ENCODE measurements at places on chromosomes 6 and 20.
A peak's percentile ranks its signal among the peaks of the same experiment; 100 is the strongest.

DNA sequence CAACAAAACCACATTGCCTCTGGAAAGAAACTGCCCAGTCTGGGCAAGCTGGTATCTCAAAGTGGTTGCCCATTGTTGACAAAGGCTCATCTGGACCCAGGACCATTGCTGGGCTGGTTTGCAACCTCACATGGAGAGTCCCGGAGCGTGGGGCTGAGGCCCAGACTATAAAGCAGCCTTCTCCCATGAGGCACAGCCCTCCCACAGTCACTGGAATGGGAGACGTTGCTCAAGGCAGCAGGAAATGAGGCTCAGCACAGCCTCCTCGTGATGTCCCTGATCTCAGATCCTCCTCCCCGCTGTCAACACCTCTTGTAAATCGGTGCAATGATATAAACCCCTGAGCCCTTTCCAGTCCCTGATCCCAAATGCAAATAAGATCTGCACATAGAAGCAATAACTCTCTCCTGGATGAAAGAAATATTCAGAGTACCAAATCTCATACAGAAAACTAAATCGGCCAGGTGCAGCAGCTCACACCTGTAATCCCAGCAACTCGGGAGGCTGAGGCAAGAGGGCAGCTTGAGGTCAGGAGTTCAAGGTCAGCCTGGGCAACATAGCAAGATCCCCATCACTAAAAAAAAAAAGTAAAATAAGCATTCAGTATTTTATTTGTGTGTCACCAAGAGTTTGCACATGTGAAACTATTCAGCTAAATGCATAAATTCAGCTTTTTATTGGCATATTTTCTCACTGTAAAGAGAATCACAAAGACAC is 103.0 kb upstream of the RREB1 start:
- no peak for DNase-seq

DNA sequence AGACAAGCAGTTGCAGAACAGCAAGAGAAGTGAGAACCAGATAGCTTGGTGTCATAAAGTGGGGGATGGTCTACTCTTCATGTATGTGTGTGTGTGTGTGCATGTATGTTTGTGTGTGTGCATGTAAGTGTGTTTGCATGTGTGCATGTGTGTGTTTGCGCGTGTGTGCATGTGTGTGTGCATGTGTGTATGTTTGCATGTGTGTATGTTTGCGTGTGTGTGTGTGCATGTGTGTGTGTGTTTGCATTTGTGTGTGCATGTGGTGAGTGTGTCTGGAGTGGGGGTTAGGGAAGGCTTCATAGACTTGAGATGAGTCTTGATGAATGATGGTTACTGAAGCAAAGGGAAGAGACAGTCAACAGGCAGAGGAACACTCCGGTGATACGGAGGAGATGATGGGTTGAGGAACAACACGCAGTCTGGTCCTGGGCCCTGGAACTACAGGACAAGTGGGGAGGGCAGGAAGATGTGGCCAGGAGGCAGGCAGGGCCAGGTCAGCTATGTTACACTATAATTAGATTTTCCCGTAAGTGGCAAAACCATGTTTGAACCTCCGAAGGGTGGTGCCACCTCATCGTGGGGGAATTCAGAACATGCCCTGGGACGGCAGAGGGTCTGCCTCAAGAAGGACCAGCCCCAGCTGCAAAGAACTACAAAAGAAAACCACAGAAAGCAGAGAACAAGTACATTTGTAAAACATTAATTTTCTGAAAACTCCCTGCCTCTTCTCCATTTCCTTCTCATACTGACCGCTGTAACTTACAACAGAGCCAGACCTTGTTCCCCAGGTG is 38.7 kb upstream of the PDE10A start:
- no peak for DNase-seq

DNA sequence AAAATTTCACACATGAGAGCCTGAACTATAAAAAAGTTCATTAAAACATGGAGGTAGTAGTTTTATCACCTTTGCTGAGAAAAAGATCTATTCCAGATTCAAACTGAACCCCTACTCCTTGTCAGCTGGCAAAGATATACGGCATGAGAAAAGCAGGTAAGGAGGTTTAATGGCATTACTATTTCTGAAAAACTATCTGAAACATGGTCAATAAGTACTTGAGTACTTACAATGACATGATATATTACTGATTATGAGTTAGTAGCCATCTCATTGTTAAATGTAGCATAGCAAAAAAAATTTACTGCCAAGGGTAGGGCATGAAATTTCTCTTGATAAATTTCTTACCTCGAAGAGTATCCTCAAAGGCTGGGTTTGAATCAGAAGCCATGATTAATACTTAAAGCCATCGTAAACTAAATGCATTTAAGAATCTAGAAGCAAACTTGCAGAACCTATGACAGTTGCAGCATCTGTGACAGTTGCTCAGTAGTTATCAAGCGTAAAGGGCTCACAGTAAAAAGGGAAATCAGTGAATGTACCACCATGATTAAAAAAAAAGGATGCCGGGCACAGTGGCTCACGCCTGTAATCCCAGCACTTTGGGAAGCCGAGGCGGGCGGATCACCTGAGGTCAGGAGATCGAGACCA is 8.7 kb downstream of the SLC17A5 start:
- DNase-seq, result no peak

DNA sequence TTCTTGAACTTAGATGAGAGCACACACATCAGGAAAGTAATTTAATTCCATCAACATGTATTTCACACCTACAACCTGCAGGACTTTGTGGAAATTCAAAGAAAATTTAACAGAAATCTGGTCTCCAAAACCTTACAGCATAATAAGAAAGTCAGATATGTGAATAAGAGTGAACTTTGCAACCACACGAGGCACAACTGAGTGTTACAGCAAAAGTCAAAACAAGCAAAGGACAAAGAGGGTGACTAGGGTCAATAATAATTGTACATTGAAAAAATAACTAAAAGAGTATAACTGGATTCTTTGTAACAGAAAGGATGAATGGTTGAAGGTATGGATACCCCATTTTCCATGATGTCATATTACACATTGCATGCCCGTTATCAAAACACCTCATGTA is 113.8 kb downstream of the MTFR2 start:
- no peak for DNase-seq

GRCh38 chr20:32201977-32202363 is 5.6 kb downstream of the PLAGL2 start:
- no peak for DNase-seq

DNA sequence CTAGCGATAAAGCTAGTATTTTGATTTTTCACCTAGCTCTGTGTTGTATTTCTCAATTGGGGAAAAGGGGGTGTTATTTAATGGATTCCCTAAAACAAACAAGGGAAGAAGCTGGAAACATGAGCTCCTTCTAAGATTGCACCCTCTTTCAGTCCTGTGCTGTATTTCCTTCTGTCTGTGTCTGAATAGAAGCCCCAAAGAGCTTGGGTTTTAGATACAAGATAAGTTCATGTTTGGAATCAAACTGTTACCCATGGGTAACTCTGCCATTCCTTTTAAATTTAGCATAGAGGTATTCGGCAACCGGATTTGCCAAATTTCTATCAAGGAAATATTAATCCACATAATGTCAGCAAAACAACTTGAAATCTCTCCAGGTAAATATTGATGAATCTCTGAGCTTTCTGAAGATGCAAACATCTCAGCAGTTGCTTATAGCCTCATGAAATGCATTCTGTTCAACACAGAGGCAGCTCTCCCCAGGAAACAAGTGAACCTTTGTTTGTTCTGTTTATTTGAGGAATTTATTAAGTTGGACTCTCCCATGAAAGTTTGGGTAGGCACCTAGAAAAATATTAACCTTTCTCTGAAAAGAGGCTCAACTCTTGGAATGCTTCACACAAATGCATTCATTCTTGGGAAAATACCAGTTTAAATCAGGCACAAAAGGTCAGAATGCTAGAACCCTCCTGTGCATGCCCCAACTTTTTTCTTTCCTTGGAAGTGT is 9.9 kb upstream of the SCGN start:
- DNase-seq, result no peak

DNA sequence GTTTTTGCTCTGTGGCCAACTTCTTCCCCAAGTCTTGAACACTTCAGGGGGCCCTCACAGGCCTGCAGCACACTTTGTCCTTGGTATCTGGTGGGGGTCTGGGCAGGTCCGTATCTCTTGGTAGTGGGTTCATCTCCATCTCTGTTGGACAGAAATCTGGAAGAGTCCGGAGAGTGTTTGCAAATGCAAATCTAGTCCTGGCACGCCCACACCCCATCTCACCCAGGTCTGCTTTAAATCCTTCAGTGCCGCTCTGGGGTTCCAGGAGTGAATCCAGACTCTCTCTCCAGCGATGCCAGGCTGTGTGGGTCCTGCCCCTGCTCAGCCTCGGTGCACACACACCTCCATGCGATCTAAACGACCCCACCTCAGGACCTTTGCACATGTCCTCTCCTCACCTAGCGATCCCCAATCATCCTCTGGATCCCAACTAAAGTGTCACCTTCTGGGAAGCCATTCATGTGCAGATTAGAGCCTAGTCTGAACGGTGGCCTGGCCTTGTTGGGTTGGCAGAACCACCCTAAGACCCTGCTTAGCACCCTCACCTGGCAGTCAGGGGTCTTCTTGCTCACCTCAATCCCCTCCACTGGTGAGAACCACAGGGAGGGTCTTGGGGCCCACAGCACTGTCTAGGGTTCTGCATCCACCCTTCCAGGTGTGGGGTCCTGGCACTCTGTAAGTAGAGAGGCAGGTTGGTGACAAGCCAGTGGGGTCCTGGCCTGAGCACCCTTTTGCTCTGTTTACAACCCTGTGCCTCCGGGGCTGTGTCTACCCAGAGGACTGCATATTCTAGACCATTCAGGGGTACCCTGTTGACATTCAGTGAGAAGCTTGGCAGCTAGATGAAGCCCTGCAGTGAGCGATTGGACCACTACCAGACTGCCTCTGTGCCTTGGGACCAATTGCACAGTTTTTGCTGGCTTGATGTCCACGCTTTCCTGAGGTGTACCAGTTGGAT is 100.8 kb downstream of the SYCP2 start:
- no peak for DNase-seq

DNA sequence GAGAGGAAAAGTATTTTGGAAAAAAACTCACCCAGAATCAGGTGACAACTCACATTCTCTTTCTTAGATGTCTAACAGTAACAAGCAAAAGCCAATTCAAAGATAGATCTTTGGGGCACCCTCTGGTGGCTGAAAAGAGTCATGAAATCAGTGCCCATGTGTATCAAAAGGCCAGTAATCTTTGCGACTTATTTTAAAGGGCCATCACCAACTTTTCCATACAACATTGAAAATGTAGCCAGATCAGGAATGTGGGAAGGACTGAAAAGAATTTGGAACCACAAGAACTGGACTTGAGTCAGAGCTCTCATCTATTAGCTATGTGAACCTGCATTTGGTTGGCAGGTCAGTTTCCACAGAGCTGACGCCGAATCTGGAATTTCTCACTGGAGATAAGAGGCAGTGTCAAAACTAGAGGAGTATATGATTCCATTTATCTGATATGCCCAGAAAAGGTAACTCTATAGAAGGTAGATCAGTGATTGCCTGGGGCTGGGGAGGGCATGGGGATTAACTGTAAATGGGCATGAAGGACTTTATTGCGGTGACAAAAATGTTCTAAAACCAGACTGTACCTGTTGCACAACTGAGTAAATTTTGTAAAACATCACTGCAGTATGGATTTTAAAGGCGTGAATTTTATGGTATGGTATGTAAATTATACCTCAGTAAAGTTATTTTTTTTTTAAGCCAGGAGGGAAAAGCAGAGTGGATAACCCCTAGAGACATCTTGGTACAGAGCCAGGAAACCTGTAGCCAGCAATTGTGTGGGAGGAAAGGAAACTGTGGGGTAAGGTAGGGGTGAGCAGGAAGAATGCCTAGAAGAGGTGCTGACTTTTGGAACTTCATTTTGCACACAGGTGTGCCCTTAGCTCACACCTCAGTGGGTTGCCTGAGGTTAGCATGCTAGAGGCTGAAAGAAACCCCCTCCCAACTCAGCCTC is 117.1 kb upstream of the ASF1A start:
- peak; percentile 75 for DNase-seq

Data from astrocyte of the cerebellum (primary cell).